ENCODE measurements at places on chromosomes 11 and 22.

DNA sequence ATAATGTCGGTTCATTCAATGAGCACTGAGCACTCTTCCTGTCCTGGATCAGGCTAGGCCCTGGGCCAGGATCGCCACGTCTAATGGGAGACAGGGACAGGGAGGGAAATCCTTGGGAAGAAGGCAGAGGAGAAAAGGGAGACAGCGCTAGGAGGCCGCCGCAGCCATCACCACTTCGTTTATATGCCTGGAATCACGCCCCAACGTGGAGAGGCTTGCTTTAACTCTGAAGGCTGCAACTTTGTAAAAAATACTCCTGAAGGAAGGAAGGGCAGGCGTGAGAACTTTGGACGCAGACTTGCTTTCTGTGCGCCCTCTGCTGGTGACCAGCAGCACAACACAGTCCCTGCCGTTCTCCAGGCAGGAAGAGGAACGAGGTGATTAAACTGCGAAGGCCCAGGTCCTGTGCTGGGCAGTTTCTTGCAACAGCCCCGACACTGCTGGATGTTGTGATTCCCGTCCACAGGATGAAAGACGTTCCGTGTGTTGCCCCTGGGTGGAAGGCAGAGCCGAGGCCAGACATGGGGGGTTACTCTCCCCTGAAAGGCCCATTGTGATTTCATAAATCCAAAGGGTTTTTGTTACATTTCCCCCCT, 22.1 kb downstream of the RIBC2 start:
- DNase-seq: peak; percentile 69

DNA sequence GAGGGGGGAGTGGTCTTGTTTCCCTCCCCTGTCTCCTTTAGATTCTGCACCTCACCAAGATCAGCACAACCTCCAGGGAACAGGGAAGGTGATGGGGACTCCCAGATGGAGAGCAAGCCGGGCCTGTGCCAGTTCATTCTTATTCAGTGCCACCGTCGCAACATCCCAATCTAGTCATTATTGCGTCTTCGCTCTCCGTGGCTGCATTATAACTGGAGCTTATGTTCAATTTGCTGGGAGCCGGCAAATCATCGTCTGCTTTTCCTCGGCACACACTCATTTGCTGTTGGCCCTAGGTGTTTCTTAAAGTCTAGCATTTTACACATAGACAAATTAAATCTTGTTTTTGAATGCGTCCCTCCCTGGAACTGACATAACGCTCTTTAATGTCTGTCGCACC, 1269.7 kb downstream of the BRD1 start:
- DNase-seq: no peak

- no peak for DNase-seq
Measured at GRCh38 chr11:33413301-33413700, 156.1 kb downstream of the HIPK3 start.

DNA sequence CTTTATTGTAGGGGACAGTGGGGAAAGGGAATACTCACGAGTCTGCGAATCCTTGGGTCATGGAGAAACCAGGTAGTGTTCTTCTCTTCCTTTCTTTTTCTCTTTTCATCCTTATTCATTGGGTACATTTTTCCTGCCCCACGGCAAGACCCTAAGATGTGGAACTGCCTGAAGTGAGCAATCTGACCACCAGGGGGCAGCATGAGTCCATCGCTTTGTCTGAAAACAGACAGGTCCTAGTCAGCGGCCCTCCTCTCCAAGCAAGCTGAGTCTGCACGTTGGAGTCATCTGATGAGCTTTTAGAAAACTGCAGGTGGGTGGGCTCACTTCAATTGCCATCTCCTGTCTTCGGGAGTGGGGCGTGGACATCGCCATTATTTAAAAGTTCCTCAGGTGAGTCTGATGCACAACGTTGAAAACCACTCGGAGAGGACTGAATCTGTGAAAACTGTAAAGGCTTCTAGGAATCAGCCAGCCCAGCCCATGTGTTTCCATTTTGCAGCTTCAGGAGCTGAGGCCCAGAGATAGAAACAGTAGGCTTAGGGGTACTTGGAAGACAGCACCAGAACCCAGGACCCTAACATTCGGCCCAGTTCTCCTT, 34.0 kb upstream of the FBXO3 start:
- peak; percentile 77 for DNase-seq

GRCh38 chr11:22703591-22703990, 37.2 kb downstream of the GAS2 start:
- DNase-seq: no peak

GRCh38 chr11:113504071-113504470, 28.9 kb upstream of the DRD2 start:
- DNase-seq: no peak

DNA sequence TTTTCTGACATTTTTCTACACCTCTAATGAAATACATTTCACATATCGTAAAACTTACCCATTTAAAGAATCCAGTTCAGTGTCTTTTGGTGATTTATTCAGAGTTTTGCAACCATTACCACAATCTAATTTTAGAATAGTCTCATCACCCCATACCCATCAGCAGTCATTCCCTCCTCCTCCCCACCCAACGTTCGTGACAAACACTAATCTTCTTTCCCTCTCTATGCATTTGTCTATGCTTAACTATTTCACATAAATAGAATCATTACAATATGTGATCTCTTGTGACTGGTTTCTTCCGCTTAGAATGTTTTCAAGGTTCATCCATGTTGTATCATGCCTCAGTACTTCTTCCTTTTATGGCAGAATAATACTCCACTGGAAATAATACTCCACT, 9.5 kb downstream of the TTC28 start:
- DNase-seq: no peak

DNA sequence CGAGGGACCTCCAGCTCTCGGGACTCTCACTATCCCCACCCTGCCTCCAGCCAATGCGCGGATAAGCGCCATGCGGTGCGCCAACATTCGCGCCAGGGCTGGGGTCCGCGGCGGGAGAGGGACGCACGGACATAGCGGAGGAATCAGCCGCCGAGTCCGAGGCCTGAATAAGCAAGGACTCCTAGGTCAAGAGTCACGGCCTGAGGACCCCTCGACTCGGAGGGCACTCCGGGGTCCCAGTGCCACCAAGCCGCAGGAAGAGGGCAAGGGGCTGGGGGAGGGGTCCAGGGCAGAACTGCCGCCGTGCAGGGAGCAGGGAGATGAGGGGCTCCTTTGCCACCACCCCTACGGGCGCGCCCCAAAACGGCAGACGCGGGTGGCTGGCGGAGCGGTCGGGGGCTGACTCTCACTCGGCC, 552 bp downstream of the DSCAML1 start:
- DNase-seq: no peak

DNA sequence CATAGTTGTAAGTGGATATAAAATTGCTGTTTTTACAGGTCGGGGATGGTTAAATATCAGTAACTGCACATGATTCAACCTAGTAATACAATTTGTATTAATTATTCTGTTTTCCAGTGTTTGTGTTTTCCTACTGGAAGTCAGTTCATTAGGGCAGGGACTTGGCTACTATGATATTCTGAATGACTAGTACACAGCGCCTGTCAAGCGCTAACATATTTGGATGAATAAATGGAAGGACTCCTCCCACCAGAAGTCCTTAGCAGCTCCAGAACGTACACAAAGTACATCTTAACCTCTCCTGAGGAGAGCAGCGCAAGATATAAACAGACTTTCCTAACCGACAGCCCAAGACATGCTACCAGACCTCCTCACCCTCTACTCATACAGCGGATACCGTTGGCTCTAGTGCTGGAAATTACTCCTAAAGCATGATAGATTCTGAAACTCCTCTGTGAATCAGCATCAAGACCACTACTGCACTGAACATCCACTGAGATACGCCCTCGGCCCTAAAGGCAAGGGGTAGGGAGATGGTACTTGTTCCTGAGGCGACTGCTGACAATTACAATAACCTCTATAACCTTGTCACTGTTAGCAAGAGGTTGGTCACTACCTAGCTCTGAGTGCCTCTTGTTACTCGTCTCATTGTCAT, 79.1 kb downstream of the RDX start:
- no peak for DNase-seq

GRCh38 chr11:117572129-117572528, 224.9 kb downstream of the DSCAML1 start:
- no peak for DNase-seq

DNA sequence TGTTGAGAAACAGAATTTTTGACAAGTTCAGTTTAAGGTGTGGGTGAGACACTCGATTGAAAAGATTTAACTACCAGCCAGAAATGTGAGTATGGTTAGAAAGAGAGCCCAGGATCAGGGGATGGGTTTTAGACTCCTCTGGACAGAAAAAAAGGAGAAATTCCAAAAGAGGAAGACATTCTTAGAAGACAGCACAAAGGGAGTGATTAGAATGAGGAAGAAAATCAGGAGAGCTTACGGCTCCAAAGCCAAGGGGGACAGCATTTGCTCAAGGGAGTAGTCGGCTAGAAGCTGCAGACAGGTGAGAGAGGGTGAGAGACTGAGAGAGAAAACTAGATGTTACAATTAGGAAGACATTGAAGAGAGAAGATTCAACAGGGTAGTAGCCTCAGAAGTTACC, 166.1 kb downstream of the ADAMTS15 start:
- DNase-seq: no peak

DNA sequence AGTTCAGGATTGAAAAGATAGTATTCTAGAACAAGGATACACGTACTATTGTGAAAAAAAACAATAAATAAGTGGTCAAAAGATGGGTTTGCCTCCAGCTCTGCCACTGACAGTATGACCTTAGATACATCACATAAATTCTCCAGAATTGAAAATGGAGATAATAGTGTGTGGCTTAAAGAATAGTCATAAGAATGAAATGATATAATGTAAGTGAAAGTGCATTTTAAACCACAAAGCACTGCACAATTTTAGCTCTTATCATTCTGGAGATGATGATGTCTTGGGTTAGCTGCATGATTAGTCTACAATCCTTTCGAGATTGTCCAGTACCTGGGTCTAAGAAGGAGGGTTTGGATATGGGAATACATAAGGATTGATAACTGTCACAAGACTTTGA, 21.9 kb upstream of the CEP295 start:
- no peak for DNase-seq

DNA sequence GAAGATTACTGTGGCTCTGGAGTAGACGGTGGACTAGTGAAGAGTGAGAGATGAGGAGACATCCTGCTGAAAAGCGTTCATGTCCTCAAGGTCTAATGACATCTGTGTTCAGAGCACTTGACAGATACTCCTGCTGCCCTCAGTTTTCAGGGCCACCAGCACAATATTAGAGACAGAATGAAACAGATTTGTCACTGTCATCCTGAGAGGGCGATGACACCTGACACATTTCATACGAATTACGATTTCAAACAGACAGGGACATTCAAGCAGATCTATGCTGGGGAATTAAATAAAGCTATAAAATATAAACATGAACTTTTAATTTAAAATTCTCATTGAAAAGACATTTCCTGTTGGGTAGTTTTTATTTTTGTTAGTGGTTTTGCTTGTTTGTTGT, 29.1 kb downstream of the SVIP start:
- DNase-seq: no peak

GRCh38 chr11:13062115-13062514, 53.0 kb downstream of the RASSF10 start:
- DNase-seq: no peak

- DNase-seq: no peak
Measured at GRCh38 chr11:134468081-134468668, 56.1 kb upstream of the B3GAT1 start.

GRCh38 chr11:119728651-119729580, at the start of gene NECTIN1:
Gene NECTIN1 (minus strand): TSS chr11:119729200. CDS start chr11:119728553, 647 bp downstream.
- DNase-seq: peak; percentile 54

DNA sequence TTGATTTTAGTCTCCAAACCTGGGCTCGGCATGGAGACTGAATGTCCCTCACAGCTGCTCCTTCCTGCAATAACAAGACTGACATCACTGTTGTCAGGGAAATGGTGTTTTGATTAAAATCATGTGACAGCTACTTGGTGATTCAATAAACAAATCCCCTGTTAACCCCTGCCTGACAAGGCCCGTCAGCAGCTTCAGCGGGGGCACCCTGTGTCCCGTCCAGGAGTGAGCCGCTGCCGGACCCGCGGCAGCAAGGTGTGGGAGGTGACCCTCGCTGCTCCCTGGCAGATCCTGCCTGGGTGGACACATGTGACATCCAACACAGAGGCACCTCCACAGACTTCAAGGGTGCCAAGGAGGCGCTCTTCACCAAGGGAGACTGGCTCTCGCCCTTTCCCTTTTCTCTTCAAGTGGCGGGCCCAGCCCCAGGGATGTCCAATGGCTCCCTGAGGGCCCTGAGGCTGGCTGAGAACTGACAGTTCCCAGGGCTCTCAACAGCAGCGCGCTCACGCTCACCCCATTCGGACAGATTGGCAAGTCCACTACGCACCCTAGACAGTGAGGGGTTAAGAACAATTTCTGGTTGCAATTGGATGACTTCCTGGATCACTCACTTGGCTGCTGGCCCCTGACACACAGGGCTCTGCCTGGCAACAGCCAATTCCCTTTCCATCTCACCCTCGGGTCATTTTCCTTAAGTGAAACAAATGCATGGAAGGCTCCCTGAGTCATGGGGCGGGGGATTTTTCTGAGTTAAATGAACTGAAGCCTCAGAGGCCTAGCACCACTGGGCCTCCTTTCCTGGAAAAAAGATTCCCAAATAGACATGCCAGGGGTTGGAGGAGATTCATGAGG, 30.7 kb downstream of the PPP2R1B start:
- no peak for DNase-seq

DNA sequence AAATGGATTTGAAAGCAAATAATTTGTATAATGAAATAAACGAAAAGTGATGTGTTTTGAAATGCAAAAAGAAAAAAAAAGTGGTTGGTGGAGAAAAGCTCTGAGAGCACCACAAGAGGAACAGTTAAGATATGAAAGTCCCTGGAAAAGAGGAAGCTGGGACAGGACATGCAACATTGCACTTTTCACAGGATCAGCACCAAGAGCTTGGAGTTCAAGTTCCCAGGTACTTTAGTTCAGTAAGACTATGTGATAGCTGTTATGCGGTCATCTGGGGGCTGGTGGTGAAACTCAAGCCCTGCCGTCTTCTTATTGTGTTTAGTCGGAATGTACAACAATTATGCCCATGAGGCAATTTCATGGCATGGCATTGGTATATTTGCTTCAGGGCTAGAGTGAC, 17.1 kb upstream of the MS4A4A start:
- DNase-seq: no peak

- no peak for DNase-seq
Measured at GRCh38 chr22:28899199-28899853, 16.0 kb downstream of the ZNRF3 start.

DNA sequence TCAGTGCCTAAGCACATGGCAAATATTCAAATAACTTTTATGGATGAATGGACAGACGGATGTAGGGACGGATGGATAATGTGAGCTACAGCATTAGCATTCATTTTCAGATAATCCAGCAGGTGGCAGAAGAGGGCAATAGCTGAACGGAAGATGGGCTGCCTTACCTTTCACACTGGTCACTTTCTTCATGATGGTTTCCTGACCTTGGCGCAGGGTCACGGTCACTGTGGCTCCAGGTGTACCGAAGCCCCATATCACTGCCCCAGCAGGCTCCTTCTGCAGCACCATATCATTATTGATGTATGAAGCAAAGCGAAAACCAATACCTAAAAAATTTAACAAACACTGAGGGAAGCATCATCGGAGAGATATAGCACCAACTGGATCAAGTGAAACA, 4.3 kb downstream of the SIAE start:
- no peak for DNase-seq

GRCh38 chr11:11807811-11808782, 33.7 kb upstream of the USP47 start:
- no peak for DNase-seq

DNA sequence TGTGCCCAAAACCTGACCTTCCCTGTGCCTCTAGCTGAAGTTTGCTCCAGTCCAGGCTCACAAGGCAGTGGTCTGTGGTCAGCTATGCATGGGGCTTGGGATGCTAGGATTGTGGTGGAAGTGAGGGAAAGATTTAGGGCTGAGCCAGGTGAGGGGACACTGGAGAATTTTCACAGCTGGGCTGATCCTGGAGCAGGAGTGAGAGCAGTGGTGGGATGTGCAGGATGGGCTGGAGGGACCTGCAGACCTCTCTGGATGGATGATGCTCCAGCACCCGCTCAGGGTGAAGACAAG, 23.9 kb upstream of the KDM2A start:
- no peak for DNase-seq
